ENCODE measurements at places on chromosomes 1 and 21.
A peak's percentile ranks its signal among the peaks of the same experiment; 100 is the strongest.

DNA sequence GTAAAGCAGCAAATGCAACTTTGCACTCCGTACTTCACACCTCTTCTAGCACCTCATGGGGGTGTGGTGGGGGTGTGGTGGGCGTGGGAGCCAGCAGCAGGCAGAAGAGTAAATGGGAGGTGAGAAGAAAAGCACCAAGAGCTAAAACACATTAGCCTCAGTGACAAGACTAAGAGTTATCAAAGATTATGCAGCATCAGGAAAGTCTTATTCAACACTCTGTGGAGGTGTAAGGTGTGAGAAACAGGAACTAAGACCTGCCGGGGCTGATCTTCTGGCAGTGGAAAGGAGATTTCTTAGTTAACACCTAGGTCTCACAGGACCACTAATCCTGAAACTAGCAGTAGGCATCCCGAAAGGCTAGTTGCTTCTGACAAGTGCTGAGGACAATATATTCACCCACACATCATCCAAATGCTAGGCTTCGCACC, 9.9 kb downstream of the TGFBR3 start:
- no peaks in the 10 kb centered on the region for H3K27me3 ChIP-seq
- no peak overlapping the region for H3K4me3 ChIP-seq
- H3K27ac ChIP-seq: no peak overlapping the region

- peak overlapping the region; percentile 93 for H3K27ac ChIP-seq
- no peak for DNase-seq
- H3K4me3 ChIP-seq: peak overlapping the region; percentile 45
Observed at GRCh38 chr1:145979746-145980456, 15.4 kb downstream of the POLR3GL start.

GRCh38 chr1:24101796-24102586, 9.9 kb downstream of the MYOM3 start:
- H3K4me1 ChIP-seq: no peaks in the 10 kb centered on the region
- H3K4me3 ChIP-seq: no peak overlapping the region

GRCh38 chr1:58401991-58402390, 144.5 kb downstream of the OMA1 start:
- H3K27ac ChIP-seq: no peak overlapping the region
- no peaks in the 10 kb centered on the region for H3K4me1 ChIP-seq
- H3K4me3 ChIP-seq: no peak overlapping the region
- H3K36me3 ChIP-seq: no peaks in the 10 kb centered on the region

- H3K27ac ChIP-seq: no peak overlapping the region
- no peak overlapping the region for H3K4me3 ChIP-seq
- no peaks in the 10 kb centered on the region for H3K27me3 ChIP-seq
- peaks cover 12% of the 10 kb centered on the region for H3K36me3 ChIP-seq
- no peak for DNase-seq
Observed at GRCh38 chr1:99851850-99852454, 1.8 kb downstream of the AGL start.

- DNase-seq: no peak
- no peak overlapping the region for H3K27ac ChIP-seq
- no peaks in the 10 kb centered on the region for H3K27me3 ChIP-seq
- no peaks in the 10 kb centered on the region for H3K4me1 ChIP-seq
- H3K36me3 ChIP-seq: peaks cover 22% of the 10 kb centered on the region
Observed at GRCh38 chr1:220121791-220122530, 28.0 kb downstream of the IARS2 start.

DNA sequence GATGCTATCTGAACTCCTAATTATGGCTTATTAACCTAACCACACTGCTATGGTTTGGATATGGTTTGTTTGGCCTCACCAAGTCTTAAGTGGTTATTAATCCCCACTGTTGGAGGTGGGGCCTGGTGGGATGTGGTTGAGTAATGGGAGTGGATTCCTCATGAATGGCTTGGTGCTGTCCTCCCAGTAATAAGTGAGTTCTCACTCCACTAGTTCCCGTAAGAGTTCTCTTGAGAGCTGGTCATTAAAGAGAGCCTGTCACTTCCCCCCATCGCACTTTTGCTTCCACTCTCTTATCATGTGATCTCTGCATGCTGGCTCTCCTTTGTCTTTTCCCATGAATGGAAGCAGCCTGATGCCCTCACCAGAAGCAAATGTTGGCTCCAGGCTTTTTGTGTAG, 328.8 kb downstream of the PLA2G4A start:
- H3K27me3 ChIP-seq: no peaks in the 10 kb centered on the region
- H3K4me1 ChIP-seq: no peaks in the 10 kb centered on the region
- H3K36me3 ChIP-seq: no peaks in the 10 kb centered on the region
- H3K27ac ChIP-seq: no peak overlapping the region
- DNase-seq: no peak
- no peak overlapping the region for H3K4me3 ChIP-seq

GRCh38 chr1:88883156-88883555, 8.2 kb downstream of the GTF2B start:
- no peak overlapping the region for H3K27ac ChIP-seq
- DNase-seq: no peak
- H3K36me3 ChIP-seq: peaks cover 78% of the 10 kb centered on the region
- H3K4me3 ChIP-seq: no peak overlapping the region
- no peaks in the 10 kb centered on the region for H3K27me3 ChIP-seq

DNA sequence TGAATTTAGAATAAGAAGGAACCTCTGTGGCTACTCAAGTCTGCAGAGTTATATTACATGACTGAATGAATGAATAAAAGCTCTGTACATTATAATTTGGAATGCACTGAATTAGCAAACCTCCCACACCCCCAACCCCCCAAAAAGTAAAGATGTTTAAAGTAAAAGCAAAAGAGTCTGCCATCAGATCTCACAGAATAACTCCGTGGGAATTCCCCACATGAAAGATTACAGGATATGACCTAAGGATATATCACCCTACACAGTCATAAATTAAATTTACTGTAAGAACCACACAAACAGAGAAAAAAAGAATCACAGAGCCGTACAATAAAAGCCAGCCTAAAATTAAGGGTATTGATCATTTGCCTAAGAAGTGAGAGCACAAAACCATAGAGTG, 587.3 kb downstream of the PTPRC start:
- no peak for DNase-seq
- no peak overlapping the region for H3K27ac ChIP-seq
- H3K4me3 ChIP-seq: no peak overlapping the region
- H3K4me1 ChIP-seq: no peaks in the 10 kb centered on the region

GRCh38 chr1:116768416-116769103, 14.3 kb downstream of the CD2 start:
- H3K36me3 ChIP-seq: peaks cover 59% of the 10 kb centered on the region
- no peaks in the 10 kb centered on the region for H3K27me3 ChIP-seq
- no peak overlapping the region for H3K4me3 ChIP-seq
- peak overlapping the region; percentile 89 for H3K27ac ChIP-seq
- peaks cover 84% of the 10 kb centered on the region for H3K4me1 ChIP-seq

DNA sequence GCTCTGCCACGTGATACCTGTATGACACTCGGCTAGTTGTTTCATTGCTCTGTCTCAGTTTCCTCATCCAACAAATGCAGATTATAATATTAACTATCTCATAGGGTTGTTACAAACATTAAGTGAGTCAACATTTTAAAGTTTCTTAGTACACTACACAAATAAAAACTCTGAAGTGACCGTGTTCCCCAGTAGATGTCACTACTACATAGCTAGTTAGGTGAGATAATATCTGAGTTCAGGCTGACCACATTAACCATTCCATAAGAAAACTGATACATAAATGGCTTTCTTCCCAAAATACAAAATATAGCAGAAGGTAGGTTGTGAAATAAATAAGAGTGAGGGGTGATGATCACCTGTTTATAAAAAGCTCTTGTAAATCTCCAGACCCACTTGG, 214.1 kb downstream of the NUF2 start:
- no peak overlapping the region for H3K4me3 ChIP-seq
- no peaks in the 10 kb centered on the region for H3K27me3 ChIP-seq
- H3K27ac ChIP-seq: no peak overlapping the region
- no peak for DNase-seq
- H3K4me1 ChIP-seq: no peaks in the 10 kb centered on the region

DNA sequence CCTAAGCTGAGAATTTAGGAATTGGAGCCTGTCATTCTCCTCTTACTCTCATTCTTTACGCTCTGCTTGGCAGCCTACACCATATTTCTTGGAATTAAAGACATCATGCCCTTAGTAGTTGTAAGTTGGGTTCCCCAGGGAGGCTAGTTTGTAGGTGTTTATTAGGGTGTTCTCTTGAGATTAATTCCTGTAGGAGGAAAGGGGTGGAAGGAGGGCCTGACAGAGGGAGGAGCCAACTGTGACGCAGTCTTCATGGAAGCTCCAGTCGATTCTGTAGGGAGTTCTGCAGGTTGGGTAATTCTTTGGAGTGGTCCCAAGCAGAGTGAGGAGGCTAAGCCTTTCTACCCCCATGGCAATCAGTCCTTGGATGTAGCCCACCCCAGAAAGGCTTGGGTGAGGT, 111.4 kb downstream of the HHAT start:
- H3K27me3 ChIP-seq: no peaks in the 10 kb centered on the region
- no peak overlapping the region for H3K27ac ChIP-seq
- no peak for DNase-seq
- no peaks in the 10 kb centered on the region for H3K36me3 ChIP-seq

- H3K4me3 ChIP-seq: no peak overlapping the region
- H3K27me3 ChIP-seq: no peaks in the 10 kb centered on the region
- H3K27ac ChIP-seq: no peak overlapping the region
- DNase-seq: no peak
- H3K36me3 ChIP-seq: no peaks in the 10 kb centered on the region
Observed at GRCh38 chr1:154186852-154187501, 4.9 kb downstream of the TPM3 start.

DNA sequence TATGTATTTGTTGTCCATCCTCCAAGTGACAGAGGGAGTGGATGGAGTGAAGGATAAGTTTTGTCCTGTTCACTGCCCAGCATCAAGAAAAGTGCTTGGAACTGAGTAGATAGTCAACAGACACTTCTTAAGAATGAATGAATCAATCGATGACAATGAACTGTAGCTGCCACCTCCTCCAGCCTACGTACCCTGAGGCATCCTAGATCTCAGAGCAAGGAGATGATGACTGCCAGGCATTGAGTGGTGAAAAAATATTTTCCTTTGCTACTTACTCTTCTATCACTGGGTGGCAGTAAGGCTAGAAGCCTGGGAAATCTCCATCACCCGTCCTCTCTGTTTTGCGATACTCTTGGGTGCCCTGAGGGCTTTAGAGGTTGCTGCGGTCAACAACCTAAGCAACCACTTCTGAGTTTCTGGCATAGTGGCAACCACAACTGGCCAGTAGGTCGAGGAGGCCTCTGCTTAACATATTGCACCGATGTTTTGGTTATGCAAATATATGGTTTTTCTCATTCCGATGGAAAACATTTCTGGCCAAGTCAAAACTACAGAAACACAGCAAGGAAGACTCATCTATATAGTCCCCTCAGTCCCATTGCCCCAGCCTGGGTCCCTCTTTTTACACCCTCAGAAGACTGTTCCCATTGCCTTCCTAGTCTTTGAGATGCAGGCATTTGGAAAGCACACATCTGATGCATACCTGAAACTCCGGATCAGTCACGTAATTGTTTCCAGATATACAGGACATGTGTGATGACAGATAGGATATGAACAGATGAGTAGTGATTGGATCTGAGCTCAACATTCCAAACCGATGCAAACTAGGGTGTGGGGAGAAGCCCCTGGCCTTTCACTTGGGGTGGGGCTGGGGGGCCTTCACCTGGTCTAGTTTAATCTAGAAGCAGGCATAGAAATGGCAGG, 136.8 kb downstream of the RUNX1 start:
- peaks cover 55% of the 10 kb centered on the region for H3K4me1 ChIP-seq
- H3K27me3 ChIP-seq: no peaks in the 10 kb centered on the region
- no peak overlapping the region for H3K4me3 ChIP-seq
- DNase-seq: no peak

GRCh38 chr1:10795276-10796021, 997 bp downstream of the CASZ1 start:
- H3K4me3 ChIP-seq: no peak overlapping the region
- H3K27me3 ChIP-seq: peaks cover 62% of the 10 kb centered on the region
- peaks cover 25% of the 10 kb centered on the region for H3K4me1 ChIP-seq
- H3K36me3 ChIP-seq: no peaks in the 10 kb centered on the region

DNA sequence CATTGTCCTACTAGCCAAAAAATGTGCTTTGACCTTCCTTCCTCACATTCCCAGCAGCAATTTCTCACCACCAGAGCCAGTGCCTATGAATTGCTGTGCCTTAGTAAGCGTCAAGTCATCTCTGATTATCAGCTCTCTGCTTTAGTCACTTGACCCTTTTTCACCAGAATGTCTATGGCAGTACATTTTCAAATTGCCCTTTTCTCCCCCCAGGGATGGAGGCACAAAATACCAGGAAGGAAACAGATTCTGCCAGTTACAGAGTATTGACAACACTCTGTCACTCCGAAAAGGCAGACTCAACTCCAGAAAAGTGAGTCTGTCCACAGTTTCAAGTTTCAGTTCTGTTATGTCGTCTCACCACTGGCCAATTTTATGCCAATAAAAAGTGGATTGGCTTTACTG, 167.4 kb downstream of the TNFSF18 start:
- H3K4me3 ChIP-seq: no peak overlapping the region
- H3K36me3 ChIP-seq: no peaks in the 10 kb centered on the region
- DNase-seq: no peak
- no peaks in the 10 kb centered on the region for H3K27me3 ChIP-seq
- H3K4me1 ChIP-seq: peaks cover 9% of the 10 kb centered on the region

DNA sequence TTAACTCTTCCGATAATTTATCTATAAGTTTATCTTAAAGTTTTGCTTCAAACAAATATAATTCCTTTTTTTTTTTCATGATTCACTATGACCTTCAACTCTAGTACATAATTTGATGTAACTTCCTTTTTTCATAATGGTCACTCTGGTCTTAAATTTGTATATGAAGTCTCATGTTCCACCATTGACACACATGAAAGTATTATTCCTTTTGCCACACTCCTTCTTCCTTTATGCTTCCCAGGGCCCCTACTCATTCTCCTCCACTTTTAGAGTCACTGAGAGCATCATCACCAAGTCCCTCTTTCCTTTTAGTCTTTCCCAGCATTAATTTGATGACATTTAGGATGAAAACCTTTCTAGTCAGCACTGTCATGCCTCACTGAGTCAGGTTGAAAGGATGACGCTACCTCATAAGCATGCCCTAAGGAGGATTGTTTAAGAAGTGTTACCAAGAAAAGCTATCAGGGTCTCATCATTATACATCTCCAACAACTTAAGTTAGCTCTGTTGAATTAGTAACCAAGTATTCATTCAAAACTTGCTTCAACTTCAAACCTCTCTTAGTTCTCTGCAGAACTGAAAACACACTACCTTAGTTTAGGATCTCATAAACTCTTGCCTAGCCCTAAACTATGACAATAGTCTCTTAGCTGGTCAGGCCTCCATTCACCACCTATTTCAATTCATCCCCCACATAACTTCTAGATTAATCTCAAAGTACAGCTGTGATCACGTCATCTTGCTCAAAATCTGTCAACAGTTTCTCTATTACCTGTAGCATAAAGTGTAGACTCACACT, 14.5 kb downstream of the AUNIP start:
- no peak for DNase-seq
- H3K36me3 ChIP-seq: no peaks in the 10 kb centered on the region
- H3K4me1 ChIP-seq: no peaks in the 10 kb centered on the region
- H3K27me3 ChIP-seq: no peaks in the 10 kb centered on the region

- H3K4me1 ChIP-seq: peaks cover 29% of the 10 kb centered on the region
- DNase-seq: peak; percentile 31
- peaks cover 53% of the 10 kb centered on the region for H3K27me3 ChIP-seq
- H3K36me3 ChIP-seq: no peaks in the 10 kb centered on the region
- H3K27ac ChIP-seq: no peak within 1 kb of the TSS
- H3K4me3 ChIP-seq: peak within 1 kb of the TSS; percentile 52
Observed at GRCh38 chr1:156860628-156861423, at the start of gene NTRK1. Gene NTRK1, plus strand, starts transcription at chr1:156860865. Its CDS starts 70 bp downstream, at chr1:156860935.
